ENCODE measurements at places on chromosomes 6 and 20.
A peak's percentile ranks its signal among the peaks of the same experiment; 100 is the strongest.

DNA sequence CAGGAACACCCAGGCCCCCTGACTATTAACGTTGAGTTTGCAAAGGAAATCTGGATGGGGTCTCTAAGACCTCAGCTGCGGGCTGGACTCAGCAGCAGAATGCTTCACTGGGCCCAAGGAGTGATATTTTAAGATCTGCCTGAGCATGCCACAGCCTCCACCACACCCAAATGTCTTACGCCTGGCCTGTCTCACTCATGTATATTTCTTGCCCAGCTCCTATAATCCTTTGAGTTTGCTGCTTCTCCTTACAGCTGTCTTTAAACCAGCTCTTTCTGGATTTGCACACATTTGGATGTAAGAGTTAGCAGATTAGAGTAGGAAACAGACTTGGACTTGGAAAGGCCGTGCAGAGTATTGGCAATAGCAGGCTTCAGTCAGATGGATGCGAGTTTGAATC lies 16.4 kb downstream of the CASS4 start:
- peak; percentile 47 for DNase-seq

DNA sequence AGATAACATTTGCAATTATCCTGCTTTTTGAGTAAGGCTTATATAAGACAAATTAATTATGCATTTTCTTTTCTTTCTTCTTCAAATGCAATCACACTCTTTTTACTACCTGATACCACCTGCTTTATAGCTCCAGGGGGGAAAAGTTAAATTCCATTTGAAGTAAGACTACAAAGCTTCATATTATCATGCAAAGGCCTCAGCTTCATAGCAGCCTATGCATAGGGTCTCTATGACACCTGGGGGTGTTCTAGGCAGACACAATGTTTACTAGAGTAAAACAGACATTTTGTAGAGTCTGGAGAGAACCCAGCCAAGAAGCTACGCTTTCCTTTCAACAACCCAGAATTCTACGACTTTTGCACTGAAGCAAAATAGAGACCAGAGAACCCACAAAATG lies 148.0 kb downstream of the MCHR2 start:
- DNase-seq = no peak

DNA sequence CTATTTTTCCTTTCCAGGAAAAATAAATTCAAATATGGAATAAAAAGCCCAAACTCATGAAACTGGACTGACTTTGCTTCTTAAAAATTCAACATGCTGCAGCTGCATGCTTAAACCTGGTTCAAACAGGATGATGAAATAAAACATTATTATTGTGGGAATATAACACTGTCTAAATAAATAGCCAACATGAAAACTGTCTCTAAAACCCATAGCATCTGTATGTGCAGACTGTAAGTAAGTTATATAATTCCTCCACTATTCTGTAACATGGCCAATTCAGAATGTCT lies 30.4 kb upstream of the AHI1 start:
- DNase-seq = no peak

- DNase-seq = no peak
Measured at GRCh38 chr6:151176911-151177770, 62.6 kb upstream of the AKAP12 start.

- no peak for DNase-seq
Measured at GRCh38 chr20:19026121-19026878, 186.1 kb upstream of the SLC24A3 start.

DNA sequence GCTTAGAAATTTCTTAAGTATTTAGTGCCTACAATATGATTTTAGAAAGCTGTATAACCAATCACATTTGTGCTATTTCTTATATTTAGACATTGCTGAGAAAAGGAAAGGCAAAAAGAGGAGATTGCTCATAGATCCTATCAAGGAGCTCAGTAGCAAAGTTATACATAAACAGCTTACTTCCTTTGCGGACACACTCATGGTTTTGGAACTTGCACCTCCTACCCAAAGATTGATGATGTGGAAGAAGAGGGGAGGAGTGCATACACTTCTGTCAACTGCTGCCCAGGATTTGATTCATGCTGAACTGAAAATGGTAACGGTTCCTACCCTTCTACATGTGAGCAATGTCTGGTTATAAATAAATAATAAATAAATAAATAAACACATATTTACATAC lies 16.7 kb downstream of the RAD21L1 start:
- no peak for DNase-seq

GRCh38 chr6:25006075-25006474 lies 70.3 kb upstream of the RIPOR2 start:
- no peak for DNase-seq

DNA sequence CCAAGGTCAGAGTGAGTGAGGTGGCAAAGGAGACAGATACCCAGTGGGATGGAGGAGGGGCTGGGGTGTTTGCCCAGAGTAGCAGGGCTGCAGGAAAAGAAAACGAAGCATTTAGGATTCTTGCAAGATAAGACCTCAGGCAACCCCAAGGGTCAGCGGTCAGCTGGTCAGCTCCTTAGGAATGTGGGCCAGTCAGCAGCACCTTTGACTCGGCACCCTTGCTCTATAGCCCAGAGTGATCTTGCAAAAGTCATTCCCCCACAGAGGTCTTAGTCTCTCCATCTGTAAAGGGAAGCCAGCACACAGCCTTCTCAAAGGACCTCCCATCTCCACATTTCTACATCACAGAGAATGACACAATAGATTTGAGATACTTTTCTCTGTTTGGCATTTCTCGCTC lies 56.7 kb downstream of the VEGFA start:
- DNase-seq = no peak

DNA sequence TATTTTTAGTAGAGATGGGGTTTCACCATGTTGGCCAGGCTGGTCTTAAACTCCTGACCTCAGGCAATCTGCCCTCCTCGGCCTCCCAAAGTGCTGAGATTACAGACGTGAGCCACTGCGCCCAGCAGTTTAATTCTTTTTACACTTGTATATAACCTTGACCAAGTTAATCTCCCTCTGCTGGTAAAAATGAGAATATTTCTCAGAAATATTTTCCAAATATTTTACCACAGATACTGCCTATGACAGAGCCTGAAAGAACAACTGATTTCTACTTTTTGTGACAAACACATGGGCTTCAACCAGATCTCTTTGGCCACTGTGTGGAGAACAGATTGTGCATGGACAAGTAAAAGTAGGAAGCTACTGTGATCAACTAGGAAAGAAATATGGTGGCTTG lies 21.2 kb upstream of the NHSL1 start:
- DNase-seq = no peak

- DNase-seq = no peak
Measured at GRCh38 chr6:75157336-75157735, 48.5 kb downstream of the COL12A1 start.

- no peak for DNase-seq
Measured at GRCh38 chr6:25659633-25660368, 7.8 kb downstream of the SCGN start.

- DNase-seq = peak; percentile 82
Measured at GRCh38 chr6:27684264-27685211, 211.6 kb upstream of the ZNF184 start.

DNA sequence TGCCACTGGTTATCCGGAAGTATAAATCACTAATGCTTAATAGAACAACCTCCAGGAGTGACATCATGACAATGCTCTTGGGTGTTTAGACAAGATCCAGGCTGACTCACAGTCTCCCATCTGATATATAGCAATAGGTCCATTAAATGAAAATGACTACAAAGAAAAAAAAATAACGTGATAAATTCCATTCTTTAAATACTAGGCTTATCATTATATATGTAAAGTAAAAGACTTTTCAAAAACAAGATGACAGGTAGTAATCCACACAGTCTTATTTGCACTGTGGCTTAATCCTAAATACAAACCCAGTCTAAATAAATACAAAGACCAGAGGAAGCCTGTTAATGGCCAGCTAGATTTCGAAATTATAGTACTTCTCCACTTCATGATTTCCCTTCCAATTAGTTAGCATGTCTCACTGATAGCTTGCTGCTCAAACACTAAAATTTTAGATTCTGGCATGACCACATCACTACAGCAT lies 149.1 kb upstream of the BEND3 start:
- no peak for DNase-seq

GRCh38 chr6:36546920-36547645 lies at the start of gene STK38:
Gene STK38 (minus strand): TSS chr6:36547479. CDS start chr6:36540202, 7,277 bp downstream.
- peak; percentile 99 for DNase-seq

DNA sequence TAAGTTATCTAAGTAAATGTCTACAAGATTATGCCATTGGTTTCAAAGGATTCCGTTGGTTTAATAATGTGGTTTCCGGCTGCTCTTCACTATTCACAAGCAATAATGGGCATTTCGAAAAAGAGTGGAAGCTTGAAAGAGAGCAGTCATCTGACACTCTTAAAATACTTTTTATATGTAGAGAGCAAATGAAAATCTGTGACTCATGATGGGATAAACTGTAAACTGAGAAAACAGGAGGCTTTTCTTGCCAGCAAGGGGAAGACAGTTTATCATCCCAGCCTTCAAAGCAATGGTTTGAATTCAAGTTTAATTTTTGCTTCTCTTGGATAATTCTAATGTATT lies 145.7 kb downstream of the KHDC1L start:
- DNase-seq = no peak

GRCh38 chr20:55701467-55701866 lies 303.9 kb downstream of the CBLN4 start:
- DNase-seq = no peak

- no peak for DNase-seq
Measured at GRCh38 chr6:112061605-112062004, 7.7 kb downstream of the CCN6 start.

- DNase-seq = no peak
Measured at GRCh38 chr6:125953502-125953875, 3.1 kb upstream of the HINT3 start.

DNA sequence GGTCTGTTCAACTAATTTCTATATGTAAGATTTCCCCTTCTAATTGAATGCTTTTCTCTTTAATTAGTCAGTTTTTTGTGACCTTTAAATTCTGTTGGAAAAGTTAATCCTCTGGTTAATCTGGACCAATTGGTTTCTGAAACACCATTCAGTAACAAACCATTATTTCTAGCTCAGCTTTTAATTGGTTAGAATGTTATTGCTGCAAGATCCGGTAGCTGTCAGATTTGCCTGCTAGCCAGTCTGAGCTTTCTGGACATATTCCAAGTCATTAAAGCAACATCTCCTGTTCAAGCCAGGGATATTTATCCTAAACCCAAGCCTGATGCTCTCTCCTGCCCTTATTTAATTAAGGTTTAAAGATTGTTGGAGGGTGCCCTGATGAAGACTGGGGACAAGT lies 55.1 kb upstream of the FBXL4 start:
- no peak for DNase-seq

- no peak for DNase-seq
Measured at GRCh38 chr20:10632721-10633509, 40.9 kb downstream of the JAG1 start.

DNA sequence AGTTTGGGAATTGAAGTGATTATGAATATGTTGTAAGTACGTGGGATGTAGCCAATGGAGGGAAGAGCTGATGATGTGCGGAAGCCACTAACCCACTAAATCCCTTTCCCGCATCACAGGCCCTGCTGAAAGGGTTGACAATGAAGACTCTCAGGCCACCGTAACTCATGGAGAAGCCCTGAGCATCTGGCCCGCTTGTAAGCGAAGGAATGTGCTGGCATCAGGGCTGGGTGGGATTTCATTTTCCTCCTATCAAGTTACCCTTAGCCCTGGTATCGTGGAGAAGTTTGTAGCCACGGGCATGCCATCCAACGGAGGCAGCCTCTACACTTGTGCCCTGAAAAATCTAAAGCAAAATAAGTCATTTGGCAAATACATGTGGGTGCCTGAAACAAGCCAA lies 355.0 kb downstream of the CDH26 start:
- no peak for DNase-seq

DNA sequence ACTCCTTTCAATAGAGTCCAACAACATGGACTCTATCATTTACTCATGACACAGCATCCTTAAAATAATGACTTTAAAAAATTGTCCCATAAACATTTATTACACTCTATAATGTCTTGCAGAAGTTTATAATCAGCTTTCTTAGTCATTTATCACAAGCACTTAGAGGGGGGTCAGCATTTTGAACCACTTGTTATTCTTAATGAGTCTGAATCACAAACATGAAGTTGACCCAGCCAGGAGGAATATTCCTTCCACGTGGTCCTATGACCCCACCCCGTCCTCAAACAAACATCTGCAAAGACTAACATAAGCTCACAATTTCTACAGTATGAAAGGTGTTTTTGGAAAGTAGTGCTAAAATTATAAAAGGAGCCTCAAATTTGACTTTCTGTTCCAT lies 91.1 kb downstream of the MTFR2 start:
- no peak for DNase-seq

DNA sequence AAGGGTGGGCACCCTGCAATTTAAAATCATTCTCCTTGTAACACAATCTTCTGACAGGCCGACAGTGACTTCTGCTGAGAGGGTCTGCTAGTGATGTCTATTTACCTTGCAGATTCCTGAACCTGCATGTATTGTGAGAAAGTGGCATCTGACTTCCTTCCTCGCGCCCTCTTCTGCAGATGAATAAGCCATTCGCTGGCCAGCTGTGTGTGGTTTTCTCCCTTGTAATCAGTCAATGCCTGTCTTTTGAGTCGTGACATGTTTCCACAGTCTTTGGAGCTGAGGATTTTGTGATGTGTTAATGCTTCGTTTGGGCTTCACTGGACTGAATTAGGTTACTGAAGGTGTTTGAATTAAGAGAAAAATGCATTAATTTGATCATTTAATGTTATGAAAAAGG lies 125.3 kb downstream of the GRM1 start:
- no peak for DNase-seq
